ENCODE measurements at places on chromosomes 12 and 14.
A peak's percentile ranks its signal among the peaks of the same experiment; 100 is the strongest.

DNA sequence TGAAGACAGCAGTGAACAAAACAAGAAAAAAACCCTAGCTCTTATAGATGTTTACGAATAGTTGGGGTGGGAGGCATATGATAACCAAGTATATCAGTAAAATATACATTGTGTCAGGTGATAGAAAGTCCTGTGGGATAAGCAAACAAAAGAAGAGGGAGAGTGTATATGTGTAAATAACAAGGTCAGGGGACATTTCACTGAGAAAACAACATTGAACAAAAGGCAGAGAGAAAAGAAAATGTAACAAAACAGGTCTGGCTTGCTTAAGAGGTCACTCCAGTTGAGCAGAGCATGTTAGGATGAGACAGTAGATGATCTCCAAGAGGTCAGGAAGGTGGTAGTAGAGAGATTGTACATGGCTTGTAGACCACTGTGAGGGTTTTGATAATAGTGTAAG lies 304.1 kb downstream of the ACSS3 start:
- no peak for DNase-seq

DNA sequence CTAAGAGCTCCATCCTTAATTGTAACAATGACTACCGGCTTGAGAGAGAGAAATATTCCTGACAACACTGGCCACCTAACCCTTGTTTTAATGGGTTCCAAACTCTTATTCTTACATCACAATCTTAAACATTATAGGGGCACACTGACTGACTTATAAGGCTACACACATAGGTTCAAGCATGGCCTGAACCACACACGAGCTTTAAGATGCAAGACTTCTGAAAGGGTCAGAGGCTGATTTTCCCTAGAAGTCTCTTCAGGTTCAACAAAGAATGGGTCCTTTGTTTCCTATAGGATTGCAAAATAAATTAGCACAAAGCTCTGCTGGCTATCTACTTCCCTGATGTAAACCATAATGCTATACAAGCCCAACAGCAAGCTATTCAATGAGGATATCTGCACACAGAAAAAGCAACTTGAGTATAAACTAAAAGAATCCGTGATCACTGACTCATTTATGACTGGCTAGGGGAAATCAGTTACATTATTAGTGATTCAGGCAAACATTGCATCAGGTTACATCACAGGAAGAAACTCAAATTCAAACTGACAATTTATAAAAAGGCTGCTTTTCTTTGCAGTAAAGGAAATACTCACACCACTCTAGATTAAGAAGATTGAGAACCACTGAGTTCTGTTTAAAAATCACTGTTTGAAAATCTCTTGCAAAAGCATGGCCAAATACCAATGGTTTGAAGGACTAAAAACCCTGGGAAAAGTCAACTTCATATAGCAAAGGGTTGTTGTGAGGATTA lies 8.5 kb downstream of the BTG1 start:
- DNase-seq: no peak

- DNase-seq: no peak
These were observed 84.7 kb upstream of the PAWR start for GRCh38 chr12:79775355-79776027.

- DNase-seq: no peak
These were observed 98.6 kb downstream of the TPH2 start for GRCh38 chr12:72037006-72037795.

DNA sequence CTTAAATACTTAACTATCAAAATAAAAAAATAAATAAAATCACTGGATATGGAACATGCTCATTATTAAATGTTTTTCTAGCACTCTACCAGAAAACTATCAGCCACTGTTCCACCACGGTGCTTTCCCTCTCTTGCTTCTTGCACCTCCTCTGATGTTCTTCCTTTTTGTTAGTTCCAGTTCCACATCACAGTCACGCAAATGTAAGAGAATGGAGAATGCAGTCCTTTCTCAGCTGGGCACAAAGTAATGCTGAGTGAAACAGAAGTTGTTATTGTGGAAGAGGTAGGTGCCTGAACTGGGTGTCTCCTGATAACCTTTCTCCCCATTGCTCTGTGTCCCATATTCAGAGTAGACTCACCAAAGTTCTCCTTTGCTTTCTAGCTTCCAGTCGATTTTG lies 1116.9 kb upstream of the TMEM132C start:
- DNase-seq: no peak

DNA sequence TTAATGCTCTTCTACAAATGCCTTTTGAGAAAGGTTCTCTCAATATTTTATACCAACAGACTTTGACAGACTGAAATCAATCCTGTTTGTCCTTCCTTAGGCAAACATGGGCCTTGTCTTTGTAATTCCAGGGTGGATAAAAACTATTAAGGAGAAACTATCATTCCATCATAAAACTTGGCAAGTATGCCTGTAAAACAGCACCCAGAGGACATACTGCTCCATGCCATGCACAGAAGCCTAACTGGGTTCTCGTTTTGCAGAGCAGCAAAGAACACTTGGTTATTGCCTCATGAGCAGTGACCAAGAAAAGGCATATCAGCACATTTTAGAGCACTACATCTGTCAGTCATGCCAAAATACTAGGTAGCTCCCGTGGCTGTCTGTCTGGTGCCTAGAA lies 33.8 kb upstream of the PTGDR start:
- DNase-seq: no peak

GRCh38 chr12:114274131-114274530 lies 131.8 kb downstream of the TBX5 start:
- no peak for DNase-seq

GRCh38 chr14:95711476-95712176 lies 2.3 kb downstream of the TCL1A start:
- DNase-seq: no peak

- no peak for DNase-seq
These were observed 178.5 kb downstream of the DAD1 start for GRCh38 chr14:22410497-22410896.

DNA sequence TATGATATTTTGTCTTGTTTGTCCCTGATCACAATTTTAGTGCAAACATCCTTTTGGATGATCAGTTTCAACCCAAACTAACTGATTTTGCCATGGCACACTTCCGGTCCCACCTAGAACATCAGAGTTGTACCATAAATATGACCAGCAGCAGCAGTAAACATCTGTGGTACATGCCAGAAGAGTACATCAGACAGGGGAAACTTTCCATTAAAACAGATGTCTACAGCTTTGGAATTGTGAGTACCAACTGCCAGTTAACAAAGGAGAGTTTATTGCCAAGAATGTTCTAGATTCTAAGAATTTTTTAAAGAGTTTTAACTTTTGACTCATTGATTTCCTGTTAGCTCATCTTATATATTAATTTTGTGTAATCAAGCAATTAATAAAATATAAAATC lies 55.4 kb downstream of the IRAK3 start:
- DNase-seq: no peak

DNA sequence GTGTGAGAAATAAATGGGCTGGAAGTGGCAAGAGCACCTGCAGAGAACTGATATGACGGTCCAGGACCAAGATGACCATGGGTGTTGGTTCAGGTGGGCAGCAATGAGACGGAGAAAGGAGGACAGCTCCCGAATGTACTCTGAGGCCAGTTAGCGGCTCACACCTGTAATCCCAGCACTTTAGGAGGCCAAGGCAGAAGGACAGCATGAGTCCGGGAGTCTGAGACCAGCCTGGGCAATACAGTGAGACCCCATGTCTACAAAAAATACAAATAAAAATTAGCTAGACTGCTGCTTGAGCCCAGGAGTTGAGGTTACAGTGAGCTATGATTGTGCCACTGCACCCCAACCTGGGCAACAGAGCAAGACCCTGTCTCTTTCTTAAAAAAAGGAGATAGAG lies 60.1 kb downstream of the FOXN3 start:
- no peak for DNase-seq

DNA sequence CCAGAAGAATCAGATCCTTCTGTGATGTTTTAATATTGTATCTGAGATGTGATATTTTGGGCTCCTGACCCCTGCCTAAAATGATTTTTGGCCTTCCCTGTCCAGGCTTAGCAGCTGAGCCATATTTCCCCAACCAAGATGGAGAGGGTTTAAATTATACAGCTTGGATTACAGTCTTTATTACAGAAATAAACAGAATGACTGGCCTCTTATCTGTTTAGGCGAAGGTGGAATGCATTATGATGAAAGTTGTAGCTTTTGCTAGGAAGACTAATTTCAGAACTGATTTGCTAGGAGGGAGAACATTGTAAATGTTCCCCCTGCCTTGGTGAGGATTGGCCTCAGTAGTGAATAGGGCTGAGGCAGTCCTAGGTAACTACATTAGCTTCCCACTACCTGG lies 23.3 kb downstream of the BMAL2 start:
- no peak for DNase-seq

DNA sequence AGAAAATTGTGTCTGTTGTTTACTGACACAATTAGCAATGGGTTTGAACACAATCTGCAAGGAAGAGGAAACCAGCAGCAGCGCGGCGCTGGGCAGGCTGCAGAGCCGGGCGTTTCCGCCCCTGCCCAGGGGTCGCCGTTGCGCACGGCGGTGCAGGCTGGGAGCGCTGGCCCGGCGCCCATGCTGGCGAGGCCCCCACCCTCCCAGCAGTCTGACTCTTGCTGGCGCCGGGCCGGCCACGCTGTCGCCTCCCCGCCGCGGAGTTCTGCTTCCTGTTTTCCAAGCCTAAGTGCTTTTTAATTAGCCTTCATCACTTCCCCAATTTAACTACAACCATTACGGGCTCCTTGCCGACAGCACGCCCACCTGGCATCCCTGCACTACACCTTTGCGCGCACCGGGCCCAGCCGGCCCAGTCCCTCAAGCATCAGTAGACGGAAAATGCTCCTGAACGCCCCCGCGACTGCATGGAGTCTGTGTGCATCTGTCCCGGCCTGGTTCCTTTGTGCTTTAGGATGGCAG lies 212.1 kb downstream of the GXYLT1 start:
- DNase-seq: peak; percentile 72

DNA sequence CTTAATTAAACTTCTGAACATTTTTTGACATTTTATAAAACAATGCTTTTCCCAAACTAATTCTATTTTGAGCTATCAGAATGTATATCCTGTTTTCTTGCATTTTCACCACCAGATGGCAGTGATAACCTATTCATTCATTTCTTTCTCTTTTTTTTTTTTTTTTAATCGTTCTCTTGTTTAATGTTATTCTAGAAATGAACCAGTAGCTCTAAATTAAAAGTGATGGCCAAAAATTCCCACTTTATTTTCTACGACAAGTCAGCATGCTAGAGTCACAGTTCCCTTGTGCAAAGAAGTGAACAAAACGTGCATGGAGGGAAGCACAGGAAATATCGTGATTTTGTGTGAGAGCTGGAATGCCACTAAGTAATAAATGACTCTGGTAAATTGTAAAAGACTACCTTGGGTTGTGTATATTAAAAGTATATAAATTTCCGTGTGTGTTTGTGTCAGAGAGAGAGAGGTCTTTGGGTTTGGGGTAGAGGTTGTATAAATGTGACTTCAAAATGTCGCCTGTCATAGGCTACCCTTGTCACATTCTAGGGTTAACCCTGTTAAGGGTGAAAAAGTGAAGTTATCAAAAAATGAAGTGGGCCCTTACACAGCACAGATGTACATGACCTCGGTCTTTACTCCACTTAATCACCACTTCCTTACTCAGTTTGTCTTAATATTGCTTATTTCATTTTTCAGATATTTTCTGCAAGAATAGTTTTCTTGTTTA lies 40.4 kb upstream of the LDHB start:
- DNase-seq: no peak

- no peak for DNase-seq
These were observed 3.5 kb downstream of the KLRD1 start for GRCh38 chr12:10310926-10311720.

DNA sequence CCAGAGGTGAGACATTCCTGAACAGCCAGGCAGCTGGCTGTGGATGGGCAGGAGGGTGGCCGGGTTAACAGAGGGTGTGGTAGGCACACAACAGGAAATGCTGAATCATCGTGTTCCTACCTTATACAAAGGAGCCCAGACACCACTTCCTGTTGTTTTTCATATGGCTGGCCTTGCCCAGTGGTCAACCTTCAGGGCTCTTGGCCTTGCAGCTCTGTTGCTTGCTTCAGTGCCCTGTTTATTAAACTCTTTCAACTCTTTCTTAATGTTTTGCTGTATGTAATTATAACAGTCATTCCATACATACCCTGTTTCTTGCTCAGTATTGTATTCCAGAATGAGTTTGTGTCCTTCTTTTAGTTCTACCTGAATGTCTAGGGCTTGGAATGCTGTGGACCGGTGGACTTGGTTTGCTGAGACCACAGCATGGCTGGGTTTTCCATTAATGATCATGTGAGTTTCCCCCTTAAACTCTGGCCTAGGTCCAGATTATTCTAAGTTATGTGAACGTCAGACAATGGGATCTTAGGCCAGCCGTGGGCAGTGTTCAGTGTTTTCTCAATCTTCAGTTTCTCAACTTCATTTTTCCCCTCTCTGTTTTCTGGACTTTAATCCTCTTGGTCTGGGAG lies 11.9 kb downstream of the CFAP54 start:
- no peak for DNase-seq

GRCh38 chr14:58671436-58671835 lies 33.7 kb downstream of the DACT1 start:
- DNase-seq: no peak

- peak; percentile 33 for DNase-seq
These were observed 73.0 kb downstream of the LGMN start for GRCh38 chr14:92675421-92675820.

DNA sequence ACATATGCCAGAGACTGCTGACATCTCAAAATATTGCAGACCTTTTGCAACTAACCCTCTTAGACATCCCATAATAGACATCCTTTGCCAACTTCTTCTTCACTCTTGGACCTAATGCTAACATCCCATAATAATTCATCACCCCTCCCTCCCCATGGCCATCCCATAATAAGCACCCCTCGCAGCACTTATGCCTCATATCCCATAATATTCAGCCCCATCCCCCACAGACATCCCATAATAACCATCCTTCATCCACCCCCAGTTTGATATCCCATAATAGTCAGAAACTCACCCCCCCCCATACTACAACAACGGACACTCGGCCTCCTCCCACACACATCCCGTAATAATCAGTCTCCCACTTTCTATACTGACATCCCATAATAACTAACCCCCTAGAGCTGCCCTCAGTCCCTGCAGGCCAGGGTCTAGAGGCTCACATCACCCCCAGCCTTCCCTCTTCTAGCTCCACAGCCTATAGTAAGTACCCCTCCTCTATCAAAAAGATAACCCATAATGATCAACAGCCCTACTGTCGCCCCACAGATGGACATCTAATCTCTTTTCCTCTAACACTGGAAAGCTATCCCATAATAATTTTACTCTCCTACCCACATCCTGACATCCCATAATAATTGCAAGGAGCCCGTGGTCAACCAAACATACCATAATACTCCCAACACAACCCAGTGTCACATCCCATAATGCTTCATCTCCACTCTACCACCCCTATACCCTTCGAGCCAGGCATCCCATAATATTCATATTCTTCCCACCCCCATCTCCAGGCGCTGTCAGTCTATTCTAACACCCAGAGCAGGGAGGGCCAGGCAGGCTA lies 792 bp upstream of the CHD4 start:
- DNase-seq: peak; percentile 82

DNA sequence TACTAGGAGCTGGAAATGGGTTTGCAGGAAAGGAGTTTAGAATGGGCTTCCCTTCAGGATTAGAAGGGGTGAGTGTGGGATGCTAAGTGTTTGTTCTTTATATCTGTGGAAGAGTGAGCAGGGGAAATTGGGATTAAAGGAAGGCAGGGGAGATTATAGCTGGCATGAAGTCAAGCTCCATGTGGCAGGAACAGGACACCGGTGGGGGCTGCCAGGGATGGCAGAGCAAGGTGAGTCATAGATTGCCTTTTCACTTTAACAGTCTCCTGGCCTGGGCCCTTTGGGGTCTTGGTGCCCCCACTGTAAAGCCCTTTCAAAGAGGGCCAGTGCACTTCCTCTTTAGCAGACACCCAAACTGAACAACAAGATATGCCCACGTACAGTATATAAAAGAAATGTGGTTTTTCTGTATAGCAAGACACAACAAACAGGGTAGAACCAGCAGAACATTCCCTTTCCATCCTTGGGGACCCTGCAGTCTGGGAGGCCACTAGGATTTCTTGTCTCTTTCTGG lies 23.1 kb upstream of the FBXO21 start:
- DNase-seq: no peak

All from sigmoid colon (tissue), 7 donors.